ENCODE measurements at places on chromosomes 3 and 15.

GRCh38 chr15:41258750-41259471 lies 27.8 kb downstream of the CHP1 start:
- DNase-seq: no peak

- no peak for DNase-seq
These were observed 61.4 kb downstream of the DENND4A start for GRCh38 chr15:65730549-65731172.

GRCh38 chr3:81502236-81502635 lies 259.2 kb downstream of the GBE1 start:
- DNase-seq: no peak

DNA sequence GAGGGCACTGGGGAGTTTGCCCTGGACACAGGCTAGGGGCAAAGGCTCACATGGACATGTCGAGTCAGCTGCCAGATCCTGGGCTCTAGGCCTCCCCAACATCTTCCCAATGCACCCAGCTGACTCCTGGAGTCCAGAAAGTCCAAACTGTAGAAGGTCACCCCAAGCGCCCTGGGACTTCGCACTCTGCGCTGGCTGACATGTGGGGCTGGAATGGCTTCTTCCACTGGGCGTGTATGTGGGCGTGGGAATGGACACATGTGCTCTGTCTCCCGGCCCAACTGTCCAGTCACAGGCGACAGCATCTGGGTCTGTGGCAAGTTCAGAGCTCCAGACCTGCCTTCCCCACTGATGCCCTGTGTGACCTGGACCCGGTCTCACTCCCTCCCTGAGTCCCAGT lies 13.2 kb upstream of the FURIN start:
- DNase-seq: no peak

DNA sequence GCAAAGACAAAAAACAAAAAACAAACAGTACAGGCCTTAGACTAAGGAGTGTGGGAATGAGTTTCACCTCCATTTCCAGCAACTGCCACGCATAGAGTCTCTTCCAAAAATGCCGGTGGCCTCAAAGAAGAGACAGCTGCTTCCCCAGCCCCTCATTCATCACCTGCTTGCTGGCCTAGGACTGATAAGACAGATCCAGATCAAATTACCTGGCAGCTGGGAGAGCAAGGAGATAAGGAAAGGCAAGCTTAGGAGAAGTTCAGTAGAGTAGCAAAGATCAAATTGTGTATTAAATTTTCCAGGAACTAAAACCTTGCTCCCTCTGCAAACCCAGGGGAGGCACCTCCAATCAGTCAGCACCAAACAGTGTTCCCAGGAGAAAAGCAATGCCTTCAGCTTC lies 325.8 kb upstream of the CTNNB1 start:
- DNase-seq: no peak

DNA sequence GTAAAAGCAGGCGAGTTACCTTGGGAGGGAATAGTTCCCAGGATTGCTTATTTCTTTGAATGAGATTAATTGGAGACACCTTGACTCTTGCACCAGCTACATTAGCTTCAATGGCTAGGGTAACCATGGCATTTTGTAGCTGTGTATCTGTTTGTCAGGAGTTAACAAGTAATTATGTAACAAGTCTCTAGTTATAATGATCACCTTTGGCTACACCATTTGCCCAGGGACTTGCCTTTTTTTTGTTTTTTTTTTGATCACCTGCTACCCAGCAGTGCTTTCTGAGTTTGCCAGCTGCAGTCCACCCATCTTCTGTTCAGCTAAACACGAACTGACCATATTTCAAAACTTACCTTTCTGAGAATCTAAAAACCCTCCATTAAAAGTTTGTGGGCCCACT lies 2.2 kb downstream of the MED12L start:
- DNase-seq: peak; percentile 52

- no peak for DNase-seq
These were observed 10.9 kb downstream of the SLC28A2 start for GRCh38 chr15:45262906-45263461.

- no peak for DNase-seq
These were observed 68.1 kb downstream of the TM4SF4 start for GRCh38 chr3:149542375-149543312.

GRCh38 chr3:14188041-14188754 lies 9.6 kb downstream of the LSM3 start:
- DNase-seq: no peak

GRCh38 chr3:119628816-119629445 lies 31.2 kb downstream of the PLA1A start:
- DNase-seq: no peak

DNA sequence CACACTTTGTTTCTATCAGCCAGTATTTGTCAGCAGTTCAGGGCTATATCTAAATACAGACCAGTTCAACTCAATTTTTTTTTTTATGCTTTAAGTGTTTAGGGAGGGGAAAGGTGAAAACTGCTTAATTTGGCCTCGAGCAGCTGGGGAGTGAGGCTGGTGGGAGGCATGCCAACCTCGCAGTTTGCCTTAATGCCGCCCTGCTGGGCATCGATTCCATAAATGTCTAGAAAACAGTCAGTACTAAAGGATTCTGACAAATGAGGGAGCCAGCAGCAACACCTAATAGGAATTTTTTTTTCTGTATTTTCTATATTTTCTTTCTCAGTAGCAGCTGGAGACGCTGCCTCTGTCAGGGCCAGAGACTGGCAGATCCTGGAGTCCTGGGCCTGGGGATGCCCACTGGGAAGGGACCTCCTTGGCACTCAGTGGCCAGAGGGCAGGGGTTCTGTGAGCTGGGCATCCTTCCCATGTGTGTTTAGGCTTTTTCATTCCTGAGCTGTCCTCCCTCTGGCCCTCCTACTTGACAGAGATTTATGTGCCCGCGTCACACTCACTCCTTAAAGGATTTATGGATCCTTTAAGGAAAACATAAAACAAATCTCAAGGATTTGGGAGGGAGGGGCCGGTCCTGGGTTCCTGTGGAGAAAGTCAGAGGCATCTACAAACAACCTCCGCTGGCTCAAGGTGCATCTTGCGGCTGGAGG lies 117.8 kb downstream of the WNT5A start:
- DNase-seq: no peak

DNA sequence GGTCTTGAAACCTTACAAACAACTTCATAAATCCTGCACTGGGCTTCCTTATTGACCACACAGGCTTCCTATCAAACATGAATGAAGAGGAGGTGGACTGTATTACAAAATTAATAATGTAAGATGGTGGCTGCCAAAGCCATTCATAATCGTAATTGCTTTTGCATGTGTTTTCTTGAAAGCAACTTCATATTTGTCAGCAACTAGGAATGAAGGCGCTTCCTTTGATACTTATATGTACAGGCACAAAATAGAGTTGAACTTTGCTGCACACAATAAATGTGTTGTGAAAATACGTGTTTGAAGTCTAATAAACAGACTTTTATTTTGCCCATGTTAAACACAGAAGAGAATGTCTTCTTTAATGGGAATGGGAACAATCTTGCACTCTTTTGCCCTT lies 72.1 kb upstream of the OXTR start:
- DNase-seq: no peak

DNA sequence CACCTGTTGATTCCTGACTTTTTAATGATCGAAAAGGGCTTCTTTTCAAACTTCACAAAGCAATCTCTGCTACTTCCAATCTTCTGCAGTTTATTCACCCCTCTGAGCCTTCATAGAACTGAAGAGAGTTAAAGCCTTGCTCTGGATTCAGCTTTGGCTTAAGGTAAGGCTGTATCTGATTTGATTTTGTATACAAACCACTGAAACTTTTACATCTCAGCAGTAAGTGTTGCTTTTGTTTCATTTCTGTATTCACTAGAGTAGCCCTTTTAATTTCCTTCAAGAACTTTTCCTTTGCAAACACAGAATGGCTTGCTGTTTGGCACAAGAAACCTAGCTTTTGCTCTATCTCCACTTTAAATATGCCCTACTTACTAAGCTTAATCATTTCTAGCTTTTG lies 1193.0 kb upstream of the GBE1 start:
- no peak for DNase-seq

DNA sequence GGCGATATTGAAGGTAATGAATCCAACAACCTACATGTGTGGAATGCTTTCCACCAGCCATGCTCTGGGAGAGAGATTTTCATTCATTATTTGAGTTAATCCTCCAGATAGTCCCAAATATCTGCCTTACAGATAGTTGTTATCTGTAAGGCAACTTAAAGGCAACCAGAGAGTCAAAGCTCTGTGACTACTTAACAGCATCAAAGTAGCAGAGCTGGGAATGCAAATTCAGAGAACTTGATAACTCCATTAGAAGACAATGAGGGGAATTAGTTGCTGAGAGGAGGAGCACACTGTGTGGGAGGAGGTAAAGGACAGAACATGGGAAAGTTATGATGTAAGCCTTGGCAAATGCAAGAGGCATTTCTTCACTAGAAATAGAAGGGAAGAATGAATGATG lies 10.5 kb upstream of the CRBN start:
- DNase-seq: no peak

DNA sequence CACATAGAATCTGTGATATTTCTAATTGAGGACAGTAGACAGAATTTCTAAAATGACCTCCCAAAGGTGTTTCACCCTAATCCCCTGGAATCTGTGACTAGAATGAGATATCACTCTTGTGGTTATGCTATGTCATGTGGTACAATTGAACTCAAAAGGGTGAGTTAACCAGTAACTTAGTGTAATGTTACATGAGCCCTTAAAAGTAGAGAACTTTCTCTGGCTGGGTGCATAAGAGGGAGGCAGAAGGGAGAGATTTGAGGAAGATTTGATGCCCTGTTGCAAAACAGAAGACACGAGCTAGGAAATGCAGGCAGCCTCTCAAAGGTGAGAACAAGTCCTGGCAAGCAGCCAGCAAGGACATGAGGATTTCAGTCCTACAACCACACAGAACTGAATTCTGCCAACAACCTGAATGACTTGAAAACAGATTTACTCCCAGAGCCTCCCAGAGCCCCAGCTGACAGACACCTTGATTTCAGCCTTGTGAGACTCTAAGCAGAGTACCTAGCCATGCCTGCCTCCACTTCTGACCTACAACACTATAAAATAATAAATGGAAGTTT lies 160.3 kb downstream of the MTHFS start:
- DNase-seq: no peak

DNA sequence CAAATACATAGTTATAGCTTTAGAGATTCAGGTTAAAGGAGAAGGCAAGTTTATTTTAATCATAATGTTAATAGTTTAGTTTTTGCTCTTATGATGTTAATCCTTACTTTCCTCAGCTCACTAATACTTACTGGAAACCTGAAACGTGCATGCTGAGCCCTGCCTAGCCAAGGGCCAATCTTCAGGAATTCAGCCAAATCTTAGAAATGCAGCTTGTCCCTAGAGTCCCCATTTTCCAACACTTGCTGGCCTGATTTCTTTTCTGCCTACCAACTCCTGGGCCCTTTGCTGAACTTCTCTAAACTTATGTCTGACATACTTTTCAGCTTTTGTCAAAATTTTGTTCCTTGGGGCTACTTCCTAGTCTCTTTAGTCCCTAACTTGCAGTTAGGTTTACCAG lies 22.8 kb downstream of the BCHE start:
- no peak for DNase-seq

GRCh38 chr15:84840255-84840654 lies 23.1 kb downstream of the ALPK3 start:
- DNase-seq: no peak

GRCh38 chr3:186933816-186934215 lies 3.5 kb downstream of the ST6GAL1 start:
- no peak for DNase-seq

- no peak for DNase-seq
These were observed 2.2 kb downstream of the FURIN start for GRCh38 chr15:90870354-90871138.

DNA sequence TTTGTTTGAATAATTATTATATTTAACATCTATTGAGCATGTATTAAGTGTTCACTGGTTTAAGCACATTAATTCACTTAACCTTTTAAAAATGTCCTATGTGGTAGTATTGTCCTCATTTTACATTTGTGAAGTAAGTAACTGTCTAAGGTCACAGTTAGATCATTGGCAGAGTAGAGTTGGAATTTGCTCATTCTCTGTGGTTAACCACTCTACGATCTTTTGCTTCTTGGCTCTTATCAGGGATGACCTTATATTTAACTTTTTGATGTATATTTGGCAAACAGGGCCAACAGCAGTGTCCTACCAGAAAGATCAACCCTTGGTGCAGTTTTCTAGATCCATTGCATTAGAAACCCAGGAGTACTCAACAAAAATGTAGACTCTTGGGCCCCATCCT lies 34.0 kb downstream of the PXK start:
- DNase-seq: no peak

GRCh38 chr15:78083687-78084448 lies 6.4 kb upstream of the TBC1D2B start:
- DNase-seq: no peak

DNA sequence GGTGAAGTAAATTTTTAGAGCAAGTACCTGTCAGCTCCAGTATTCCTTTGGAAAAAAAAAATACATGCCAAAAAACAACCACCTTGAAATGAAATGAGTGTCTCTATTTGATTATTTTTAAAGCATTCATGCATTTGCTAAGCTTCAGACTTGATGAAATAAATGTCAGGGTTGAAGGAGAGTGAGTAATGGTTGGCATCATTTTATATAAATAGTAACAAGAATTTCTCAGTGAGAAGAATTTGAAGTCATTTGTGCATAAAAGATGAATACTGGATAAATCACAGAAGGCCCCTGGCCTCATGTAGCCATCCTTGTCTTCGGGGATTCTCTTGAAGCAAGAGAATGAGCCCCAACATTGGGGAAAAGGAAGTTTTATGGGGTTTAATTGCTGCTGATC lies 318.4 kb downstream of the LPP start:
- DNase-seq: no peak

GRCh38 chr3:117510396-117510795 lies 800.8 kb downstream of the TUSC7 start:
- DNase-seq: no peak

- DNase-seq: peak; percentile 31
These were observed 89.4 kb downstream of the LINGO1 start for GRCh38 chr15:77543159-77543882.

GRCh38 chr15:86079508-86080266 lies at the start of gene AGBL1:
TSS of gene AGBL1 (plus strand) at chr15:86079871.
- no peak for DNase-seq

- no peak for DNase-seq
These were observed 2.2 kb downstream of the DENND4A start for GRCh38 chr15:65789759-65790425.

GRCh38 chr3:114880078-114880477 lies 267.0 kb downstream of the ZBTB20 start:
- DNase-seq: peak; percentile 99

DNA sequence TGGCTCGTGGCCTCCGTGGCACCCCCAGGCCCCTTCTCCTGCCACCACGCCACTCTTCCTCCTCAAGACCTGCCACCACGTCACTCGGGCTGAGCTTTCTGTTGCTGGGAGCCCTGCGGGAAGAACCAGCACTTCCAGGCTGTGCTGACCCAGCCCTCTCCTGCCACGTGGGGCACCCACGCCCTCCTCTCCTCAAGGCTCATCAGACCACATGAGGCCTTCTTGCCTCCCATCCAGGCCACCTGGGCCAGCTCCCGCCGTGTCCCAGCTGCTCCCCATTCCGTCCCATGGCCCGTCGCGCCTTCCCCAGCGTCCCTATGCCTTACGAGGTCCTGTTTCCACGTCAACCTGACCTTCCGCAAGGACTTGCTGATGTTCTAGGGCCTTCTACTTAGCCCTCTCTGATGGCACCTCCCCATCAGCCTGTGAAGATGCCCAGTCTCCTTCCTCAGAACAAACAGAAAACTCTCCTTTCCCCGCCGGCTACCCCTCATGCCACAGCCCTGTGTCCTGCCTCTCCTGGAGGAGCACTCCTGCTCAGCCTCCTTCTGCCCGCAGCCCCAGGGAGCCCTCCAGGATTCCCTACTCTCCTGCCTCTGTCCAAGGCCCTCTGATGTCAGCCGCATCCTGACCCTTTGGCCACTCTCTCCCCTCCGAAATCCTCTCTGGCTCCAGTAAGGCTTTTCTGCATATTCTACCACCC lies 71.1 kb upstream of the BLM start:
- DNase-seq: no peak

GRCh38 chr3:124823206-124823605 lies 64.0 kb downstream of the ITGB5 start:
- DNase-seq: no peak
